ENCODE measurements at places on chromosomes 7 and 10.

- DNase-seq = no peak
Observed at GRCh38 chr10:50431791-50432190, 180.5 kb upstream of the ASAH2 start.

GRCh38 chr7:24197852-24198251, 86.1 kb upstream of the NPY start:
- no peak for DNase-seq

- peak; percentile 82 for DNase-seq
Observed at GRCh38 chr7:104848138-104848990, 165.6 kb upstream of the KMT2E start.

GRCh38 chr7:129108581-129108980, 35.9 kb upstream of the TSPAN33 start:
- DNase-seq = no peak

DNA sequence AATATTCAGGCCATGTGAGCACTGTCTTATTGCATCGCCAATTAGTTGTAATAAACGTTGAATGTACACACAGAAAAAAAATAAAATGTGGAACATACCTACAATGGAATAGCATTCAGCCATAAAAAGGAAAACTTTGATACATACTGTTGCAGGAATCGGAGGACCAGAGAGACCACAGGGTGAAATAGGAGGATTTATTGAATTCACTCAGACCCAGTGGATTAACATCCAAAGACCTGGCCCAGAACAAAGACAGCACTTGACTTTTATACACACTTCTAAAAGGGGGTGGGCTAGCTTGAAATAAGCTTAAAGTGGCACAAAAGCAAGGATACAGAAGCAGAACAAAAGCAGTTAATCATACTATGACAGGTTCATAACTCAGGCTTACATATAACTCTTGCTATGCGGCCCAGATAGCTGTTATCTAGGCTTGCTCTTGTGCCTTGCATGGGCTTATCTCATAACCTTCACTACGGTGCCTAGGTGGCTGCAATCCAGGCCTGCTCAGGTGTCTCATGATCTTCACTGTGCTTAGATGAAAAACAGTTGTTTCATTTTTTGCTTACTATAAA, 292.2 kb upstream of the TAC1 start:
- no peak for DNase-seq

GRCh38 chr10:64113792-64114191, 592.6 kb downstream of the REEP3 start:
- peak; percentile 18 for DNase-seq

GRCh38 chr7:140069298-140069949, 6.7 kb upstream of the PARP12 start:
- DNase-seq = no peak

Data from iPS-NIHi11 (cell line).